ENCODE measurements at places on chromosomes 13 and 19. TPM values are rescaled to one million over a fixed set of nuclear protein-coding genes. Genes with fewer than 3 reads are reported as not detected.

DNA sequence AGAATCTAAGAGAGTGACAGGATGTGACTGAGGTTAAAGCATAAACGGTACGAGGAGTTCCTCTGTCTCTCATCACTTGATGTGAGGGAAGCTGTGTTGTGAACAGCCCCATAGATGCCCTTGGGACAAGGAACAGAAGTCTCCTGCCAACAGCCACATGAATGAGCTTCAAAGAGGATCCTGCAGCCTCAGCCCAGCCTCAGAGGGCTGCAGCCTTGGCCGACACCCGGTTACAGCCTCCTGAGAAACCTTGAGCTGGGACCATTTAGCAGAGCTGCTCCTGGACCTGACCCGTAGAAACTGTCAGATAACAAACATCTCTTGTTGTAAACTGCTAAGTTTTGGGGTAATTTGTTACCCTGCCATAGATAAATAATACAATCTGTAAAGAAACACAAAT lies 54.2 kb downstream of the CCNE1 start:
- no peak for DNase-seq

The U2AF1L4 gene
- 6.9 TPM for total RNA-seq

- no peak for DNase-seq
Measured at GRCh38 chr19:46950526-46951170, 69.0 kb upstream of the NPAS1 start.

- DNase-seq, result no peak
Measured at GRCh38 chr13:102648046-102648445, 46.8 kb downstream of the METTL21C start.

DNA sequence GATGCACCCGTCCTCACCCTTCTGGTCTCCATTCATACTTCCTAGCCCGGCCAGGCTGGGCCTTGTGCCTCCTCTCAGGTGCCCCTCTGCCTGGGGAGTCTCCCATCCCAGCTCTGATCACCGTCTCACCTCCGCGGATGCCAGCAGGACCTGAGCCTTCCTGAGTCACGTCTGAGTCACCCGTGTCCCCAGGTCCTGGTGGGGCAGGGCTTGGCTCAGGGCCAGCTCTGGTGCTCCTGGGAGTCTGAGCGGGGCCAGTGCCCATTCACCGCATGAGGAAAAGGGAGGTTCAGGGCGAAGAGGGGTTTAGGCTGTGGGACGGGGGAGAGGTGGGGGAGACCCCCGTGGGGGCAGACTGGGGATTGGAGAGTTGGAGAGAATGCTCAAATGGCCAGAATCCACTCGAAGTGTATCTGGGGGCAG lies 593 bp downstream of the ATP8B3 start:
- DNase-seq, result no peak

GRCh38 chr13:47350334-47351124 lies 453.7 kb upstream of the HTR2A start:
- DNase-seq, result no peak

GRCh38 chr19:47376589-47377144 lies 27.6 kb downstream of the DHX34 start:
- DNase-seq, result no peak

DNA sequence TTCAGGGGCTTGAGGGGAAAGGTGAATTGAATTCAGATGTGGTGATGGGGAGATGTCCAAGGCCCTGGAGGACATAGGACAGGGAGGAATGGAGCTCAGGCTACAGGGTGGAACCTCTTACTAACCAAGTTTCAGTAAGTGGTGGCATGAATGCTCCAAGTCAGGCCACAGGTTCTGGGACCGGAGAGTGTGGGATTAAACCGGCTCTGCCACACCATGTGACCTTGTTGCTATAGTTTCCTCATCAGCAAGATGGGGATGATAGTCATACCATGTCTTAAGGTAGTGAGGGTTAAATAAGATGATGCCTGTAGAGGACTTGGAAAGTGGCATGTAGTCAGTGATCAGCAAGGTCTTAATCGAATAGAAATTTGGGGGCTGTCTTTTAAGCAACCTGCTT lies 16.3 kb downstream of the GPR183 start:
- no peak for DNase-seq

DNA sequence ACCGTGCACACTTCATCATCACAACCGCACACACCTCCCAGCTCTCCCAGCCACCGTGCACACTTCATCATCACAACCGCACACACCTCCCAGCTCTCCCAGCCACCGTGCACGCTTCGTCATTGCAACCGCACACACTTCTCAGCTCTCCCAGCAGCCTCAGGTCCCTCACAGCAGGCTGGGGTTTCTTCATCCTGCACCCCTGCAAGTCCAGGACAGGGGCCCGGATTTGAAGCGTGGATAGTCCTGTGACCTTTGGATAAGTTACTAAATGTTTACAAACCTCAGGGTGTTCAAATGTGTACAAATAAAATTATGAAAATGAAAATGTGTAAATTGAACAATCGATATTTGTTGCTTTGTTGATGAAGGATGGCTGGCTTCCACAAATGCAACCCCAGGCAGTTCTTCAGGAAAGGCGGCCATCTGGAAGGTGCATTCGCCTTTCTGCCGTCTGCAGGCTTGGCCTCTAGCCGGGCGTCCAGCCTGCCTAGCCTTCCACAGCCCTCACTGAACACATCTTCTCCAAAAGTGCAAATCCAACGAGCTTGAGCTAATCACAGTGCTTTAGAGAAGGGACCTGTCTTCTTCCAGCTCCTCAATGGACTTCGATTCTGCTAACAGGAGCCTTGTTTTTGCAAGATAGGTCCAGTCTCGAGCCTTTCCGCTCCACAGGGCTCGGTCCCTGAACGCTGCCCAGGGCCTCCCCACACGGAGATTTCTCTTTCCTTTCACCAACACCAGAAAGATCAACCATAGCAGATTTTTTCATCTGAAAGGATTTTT lies 74.2 kb downstream of the SPACA7 start:
- no peak for DNase-seq

Data from SK-MEL-5 (cell line).